Esophagus muscularis mucosa (tissue), 4 donors: ENCODE measurements at places on chromosomes 7 and 10. TPM values are rescaled to one million over a fixed set of nuclear protein-coding genes. Genes with fewer than 3 reads are reported as not detected.

OR6V1 gene
- not detected for total RNA-seq

GJD4 gene
- not detected for total RNA-seq

ASIC3 gene
- 2.6 TPM for total RNA-seq

PRKAG2 gene
- 60.3 TPM for total RNA-seq

MACROH2A2 gene
- 14.6 TPM for total RNA-seq

HIPK2 gene
- total RNA-seq = 40.9 TPM

PTPRN2 gene
- total RNA-seq = 2.1 TPM

CACNB2 gene
- 84.7 TPM for total RNA-seq

EGFR gene
- 125 TPM for total RNA-seq

SLC13A1 gene
- 0.11 TPM for total RNA-seq

PRSS1 gene
- not detected for total RNA-seq

TSPAN15 gene
- total RNA-seq = 59.4 TPM

CALHM3 gene
- total RNA-seq = not detected

ZNF117 gene
- total RNA-seq = 8.7 TPM

TMEM176B gene
- 56.7 TPM for total RNA-seq

PTF1A gene
- not detected for total RNA-seq

MINDY4 gene
- 16.7 TPM for total RNA-seq

FOXI2 gene
- 0.42 TPM for total RNA-seq

TMEM270 gene
- not detected for total RNA-seq

TFR2 gene
- total RNA-seq = not detected

ASZ1 gene
- total RNA-seq = not detected

SPDYE2 gene
- not detected for total RNA-seq

CTTNBP2 gene
- total RNA-seq = 23.7 TPM

NCF1 gene
- total RNA-seq = 10.0 TPM

FAM3C gene
- 26.6 TPM for total RNA-seq

TMEM229A gene
- not detected for total RNA-seq

COBL gene
- total RNA-seq = 51.4 TPM

HERPUD2 gene
- total RNA-seq = 43.4 TPM

TMEM178B gene
- 2.5 TPM for total RNA-seq
